Fibroblast of upper back skin (primary cell): ENCODE measurements at places on chromosomes 11 and 22.

DNA sequence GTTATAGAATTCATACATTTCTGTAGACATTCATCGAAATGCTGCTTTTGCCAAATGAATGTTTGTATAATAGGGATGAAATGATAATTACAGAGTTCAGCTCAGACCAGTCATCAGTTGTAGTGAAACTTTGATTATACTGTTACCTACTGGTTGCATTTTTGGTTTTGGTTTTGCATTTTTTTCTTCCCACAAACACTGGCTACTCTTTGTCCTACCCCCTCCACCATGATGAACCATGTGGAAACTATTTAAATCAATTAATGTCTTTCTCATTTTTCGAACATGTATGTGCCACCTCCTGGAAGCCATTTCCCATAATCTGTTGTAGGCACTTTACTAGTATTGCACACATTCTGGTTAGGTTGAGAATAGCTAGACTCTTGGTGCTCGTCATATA, 75.3 kb upstream of the MTNR1B start:
- peak; percentile 81 for DNase-seq

DNA sequence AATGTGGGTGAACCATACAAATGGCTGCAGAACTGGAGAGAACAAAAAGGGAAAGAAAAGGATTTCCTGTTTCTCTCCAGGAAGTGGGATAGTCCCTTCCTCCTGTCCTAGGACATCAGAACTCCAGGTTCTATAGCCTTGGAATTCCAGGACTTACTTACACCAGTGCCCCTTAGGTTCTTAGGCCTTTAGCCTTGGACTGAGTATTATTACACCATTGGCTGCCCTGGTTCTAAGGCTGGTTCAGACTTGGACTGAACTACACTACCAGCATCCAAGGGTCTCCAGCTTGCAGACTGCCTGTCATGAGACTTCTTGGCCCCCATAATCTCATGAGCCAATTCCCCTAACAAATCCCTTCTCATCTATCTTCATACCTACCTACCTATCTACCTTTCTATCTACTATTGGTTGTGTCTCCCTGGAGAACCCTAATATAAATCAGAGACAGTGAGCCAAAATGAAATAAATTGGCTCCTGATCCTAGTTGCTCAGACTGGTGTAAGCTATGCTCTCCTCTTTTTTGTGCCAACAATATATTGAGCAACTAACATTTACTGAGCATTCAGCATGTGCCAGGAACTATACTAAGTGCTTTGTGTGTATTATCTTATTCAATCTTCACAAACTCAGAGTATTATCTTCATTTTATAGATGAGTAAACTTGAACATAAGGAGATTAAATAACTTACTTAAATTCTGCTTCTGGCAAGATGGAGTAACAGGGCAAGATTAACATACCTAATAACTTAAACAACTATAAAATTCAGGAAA, 303.7 kb downstream of the TTC28 start:
- DNase-seq = peak; percentile 20

GRCh38 chr11:36750349-36750748, 152.3 kb upstream of the RAG2 start:
- no peak for DNase-seq

DNA sequence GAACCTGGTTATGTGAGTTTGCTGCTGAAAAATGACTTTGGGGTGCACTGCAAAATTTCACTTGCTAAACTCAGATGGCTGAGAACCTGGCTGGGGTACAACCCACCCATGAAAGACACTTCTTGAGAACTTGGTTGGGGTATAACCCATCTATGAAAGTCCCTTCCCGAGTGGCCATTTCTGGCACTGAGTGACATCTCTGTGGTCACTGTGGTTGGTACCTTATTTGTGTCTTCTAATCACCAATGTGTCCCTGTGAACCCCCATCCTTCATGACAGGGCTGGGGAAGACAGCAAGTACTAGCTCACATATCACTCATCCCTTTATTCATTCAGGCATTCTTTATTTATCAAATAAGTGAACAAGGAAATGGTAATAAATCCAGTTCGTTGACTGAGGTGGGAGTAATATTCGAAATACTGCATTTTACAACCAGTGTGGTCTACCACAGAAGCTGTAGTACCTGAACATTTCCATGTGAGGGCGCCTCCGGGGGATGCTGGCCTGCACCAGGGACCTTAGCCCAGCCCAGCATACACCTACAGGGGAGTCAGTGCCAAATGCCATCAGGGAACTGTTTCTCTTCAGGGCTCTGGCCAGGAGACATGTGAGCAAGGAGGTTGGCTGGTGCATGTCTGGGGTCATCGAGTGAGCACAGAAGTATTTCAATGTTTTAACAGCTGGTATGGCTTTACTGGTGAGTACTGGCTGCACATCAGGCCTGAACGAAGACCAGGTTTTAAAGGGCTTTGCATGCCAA, 122.1 kb downstream of the CSNK2A3 start:
- no peak for DNase-seq

DNA sequence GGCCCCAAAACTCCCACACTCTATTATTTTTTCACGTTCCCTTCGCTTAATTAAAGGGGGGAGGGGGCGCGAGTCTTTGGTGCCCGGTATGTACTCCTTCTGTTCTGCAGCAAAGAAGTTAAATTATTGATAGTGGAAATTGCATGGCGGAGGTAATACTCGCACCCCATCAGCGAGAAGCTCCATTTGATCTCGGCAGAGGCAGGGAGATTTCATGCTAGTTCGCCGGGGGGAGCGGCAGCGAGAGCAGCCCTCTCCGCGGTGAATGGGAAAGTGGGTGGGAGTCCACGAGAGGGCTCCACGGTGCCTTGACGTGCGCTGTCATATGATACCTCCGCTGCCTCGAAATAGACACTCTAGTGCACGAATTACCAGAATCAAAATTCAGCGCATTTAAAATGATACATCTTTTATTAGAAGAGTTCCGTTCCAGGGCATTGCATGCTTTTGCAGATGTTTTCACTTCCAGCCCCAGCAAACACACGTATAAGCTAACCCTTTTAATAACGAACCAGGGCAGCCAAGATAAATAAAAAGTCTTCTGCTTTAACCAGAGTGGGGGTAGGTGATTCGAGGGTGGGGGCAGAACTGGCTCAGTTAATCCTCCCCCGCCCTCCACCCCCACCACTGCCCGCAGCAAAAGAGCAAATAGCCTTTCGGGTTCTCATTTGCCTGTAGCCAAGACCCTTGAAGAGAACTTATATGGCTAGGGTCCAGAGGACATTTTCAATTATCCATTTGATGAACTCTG, 1.3 kb upstream of the BDNF start:
- peak; percentile 81 for DNase-seq

- no peak for DNase-seq
Measured at GRCh38 chr11:86220653-86221052, 23.9 kb upstream of the EED start.

GRCh38 chr22:44357966-44358465, 45.3 kb upstream of the SHISAL1 start:
- DNase-seq = peak; percentile 29

DNA sequence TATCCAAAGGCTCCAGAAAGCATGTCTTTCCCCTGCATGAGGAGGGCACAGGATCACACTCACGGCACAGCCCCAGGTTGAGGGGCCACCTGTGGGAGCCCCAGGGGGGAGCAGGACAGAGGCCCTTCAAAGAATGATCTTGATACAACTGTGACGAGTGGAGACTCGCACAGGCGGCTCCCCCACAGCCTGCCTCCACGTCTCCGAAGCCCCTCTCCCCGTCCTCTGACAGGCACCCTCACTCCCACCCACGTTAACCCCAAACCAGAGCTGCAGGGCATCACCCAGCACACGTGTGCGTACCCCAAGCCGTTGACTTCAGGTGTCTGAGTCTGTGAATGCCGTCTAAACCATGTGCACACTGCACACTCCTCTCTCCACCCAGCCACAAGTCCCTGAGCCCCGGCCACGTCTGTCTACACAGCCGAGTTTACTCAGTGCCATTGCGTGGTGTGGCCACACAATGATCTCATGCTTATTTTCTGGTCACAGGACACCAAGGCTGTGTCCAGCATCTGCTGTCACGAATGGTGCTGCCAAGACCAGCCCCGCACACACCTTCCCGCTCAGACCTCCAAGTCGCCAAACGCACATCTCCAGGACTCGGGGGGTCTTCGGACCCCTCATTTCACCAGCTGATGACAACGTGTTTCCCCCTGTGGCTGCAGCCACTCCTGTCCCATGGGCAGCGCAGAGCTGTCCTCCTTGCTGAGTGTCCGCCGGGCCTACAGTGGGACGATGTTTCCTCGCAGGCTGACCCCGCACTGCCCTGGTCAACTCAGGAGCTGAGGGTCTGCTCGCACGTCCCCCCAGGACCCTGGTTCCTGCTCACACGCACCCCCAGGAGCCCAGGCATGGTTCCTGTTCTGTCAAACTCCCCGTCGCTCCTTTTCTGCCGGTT, 251.2 kb downstream of the BRD1 start:
- DNase-seq = no peak

GRCh38 chr11:2846056-2846455, 39.5 kb downstream of the CDKN1C start:
- DNase-seq = peak; percentile 45

DNA sequence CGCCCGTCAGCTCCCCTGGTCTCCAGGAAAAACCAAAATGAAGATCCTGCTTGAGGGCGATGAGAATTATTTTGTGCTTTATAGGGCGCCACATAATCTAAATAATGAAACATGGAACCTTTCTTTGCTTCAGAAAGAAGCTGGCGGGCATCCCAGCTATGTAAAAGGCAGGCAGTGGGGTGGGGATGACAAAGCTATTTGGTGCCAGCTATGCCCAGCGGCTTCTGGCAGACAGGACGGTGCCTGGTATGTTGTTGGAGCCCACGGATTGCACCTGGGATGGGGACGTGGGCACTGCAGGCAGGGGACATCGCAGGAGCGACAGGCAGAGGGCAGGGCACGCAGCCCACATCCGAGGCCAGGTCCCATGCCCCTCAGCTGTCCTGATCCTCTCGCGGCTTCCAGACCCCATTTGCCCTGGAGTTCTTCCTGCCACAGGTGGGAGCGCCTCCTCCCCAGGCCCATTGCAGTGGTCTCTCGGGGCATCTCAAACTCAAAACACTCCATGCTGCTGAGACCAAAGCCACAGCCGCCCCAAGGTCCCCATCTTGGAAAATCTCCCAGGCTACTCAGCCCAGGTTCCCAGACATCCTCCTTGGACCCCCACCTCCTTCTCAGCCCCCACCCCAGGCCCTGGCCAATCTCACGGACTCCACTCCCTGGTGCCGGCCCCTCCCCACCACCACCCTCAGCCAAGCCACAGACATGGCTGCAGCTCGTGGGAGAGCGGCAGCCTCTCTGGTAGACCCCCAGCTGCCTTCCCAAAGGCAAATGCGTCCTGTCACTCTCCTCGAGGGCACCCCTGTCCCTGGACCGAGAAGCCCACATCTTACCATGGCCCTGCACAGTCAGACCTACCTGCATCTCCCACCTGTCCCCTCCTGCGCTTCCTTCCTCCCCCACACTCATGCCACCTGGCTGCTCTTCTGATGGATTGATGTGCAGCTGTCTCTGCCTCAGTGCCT, 45.7 kb downstream of the SHISAL1 start:
- no peak for DNase-seq

DNA sequence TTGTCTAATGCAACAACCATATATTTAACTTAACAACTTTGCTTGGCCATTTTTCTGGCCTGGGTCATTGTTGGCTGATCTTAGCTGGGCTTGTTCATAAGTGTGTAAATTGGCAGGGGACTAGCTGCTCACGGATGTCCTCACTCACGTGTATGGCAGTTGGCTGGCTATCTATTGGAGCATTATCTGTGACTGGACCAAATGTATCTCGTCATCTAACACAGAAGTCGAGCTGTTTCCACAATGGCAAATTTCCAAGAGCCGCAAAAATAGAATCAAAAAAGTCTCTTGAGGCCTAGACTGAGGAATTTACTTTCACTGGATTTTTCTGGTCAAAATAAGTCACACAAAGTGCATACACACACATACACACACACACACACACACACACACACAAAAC, 893.3 kb downstream of the FAM181B start:
- peak; percentile 59 for DNase-seq

GRCh38 chr11:46393759-46394158, 2.2 kb upstream of the CHRM4 start:
- no peak for DNase-seq
